Cardiac fibroblast (primary cell): ENCODE measurements at places on chromosomes 5 and 9.
A peak's percentile ranks its signal among the peaks of the same experiment; 100 is the strongest.

DNA sequence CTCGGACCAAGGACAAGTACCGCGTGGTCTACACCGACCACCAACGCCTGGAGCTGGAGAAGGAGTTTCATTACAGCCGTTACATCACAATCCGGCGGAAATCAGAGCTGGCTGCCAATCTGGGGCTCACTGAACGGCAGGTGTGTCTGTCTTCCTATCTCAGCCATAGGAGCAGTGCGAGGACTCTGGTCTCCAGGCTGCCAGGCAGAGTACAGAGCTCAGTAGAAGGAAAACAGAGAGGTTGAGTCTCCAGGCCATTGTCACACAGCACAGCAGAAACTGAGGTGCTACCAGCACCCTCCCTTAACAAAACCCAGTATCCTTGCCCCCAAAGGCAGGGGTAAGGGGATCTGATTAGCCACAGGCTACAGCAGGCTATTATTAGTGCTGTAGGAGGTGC, 7.1 kb upstream of the SLC6A7 start:
- DNase-seq: no peak

GRCh38 chr5:91166059-91166807, 216.9 kb downstream of the ARRDC3 start:
- DNase-seq: peak; percentile 87

- no peak for DNase-seq
Measured at GRCh38 chr5:161420521-161420920, 126.0 kb downstream of the GABRB2 start.

DNA sequence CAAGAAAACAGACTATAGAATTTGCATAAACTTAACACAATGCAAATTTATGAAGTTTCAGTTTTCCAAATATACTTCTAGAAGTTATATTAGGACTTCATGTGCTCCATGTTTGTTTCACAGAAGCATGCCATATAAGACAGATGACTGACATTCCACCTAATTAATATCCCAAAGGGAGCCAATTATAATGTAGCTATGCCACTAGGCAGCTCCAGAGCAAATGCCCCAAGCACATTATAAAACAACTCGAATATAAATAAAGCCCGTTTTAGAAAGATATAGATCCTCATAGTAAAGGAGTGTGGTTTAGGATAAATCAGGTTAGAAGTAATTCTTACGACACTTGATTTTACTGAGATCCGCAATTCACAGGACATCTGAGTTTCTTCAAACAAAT, 8.9 kb downstream of the DROSHA start:
- DNase-seq: no peak

GRCh38 chr5:10600626-10601245, 36.9 kb downstream of the ANKRD33B start:
- no peak for DNase-seq

DNA sequence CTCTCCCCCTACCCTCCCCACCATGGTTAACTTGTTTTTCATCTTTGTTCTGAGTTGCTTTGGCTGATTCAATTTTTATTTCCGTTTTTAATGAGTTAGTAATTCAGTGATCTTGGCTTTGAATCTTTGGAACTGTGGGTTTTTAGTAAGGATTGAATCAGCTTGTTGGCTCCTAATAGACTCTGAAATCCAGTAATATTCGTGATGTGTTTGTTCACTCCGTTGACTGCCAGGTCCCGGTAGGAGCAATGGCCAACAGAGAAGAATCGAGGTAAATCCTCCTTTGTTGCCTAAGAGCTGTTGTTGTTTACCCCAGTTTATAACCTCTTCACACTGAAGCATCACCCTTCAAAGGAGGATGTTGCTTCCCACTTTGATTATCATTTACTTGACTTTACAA, 92.7 kb downstream of the PCSK1 start:
- peak; percentile 51 for DNase-seq

GRCh38 chr9:133793471-133793870, 55.3 kb upstream of the SARDH start:
- DNase-seq: no peak

GRCh38 chr5:171840066-171840465, 54.4 kb downstream of the SMIM23 start:
- no peak for DNase-seq

DNA sequence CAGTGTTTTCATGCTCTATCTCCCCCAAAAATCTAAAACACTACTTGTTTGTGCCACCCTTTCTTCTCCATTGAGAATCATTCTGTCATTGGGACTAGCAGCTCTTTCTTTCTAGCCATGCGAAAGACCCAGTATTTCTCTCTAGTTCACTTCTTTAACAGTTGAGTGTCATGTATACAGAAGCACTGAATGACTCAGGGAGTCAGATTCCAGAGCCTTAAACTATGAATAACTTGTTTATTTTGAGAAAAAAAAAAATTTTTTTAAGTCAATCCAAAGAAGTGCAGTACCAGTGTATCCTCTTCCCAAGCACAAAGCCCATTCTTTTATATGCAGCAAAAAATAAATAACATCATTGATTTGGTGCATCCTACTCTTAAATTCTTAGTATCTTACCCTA, 415.4 kb upstream of the GRAMD2B start:
- peak; percentile 62 for DNase-seq

GRCh38 chr5:113035096-113035495, 58.5 kb downstream of the DCP2 start:
- DNase-seq: no peak

GRCh38 chr5:4180703-4181102, 585.1 kb downstream of the IRX1 start:
- DNase-seq: no peak

- no peak for DNase-seq
Measured at GRCh38 chr5:153569036-153569435, 78.6 kb downstream of the GRIA1 start.

GRCh38 chr9:136132512-136133050, 13.9 kb upstream of the TMEM250 start:
- DNase-seq: no peak

GRCh38 chr9:92440751-92441046, 16.4 kb upstream of the OMD start:
- DNase-seq: no peak

- peak; percentile 39 for DNase-seq
Measured at GRCh38 chr9:114307899-114308267, 15.0 kb upstream of the ORM1 start.
